ENCODE measurements at places on chromosomes 12 and 14.

GRCh38 chr14:20546877-20547276 lies 14.0 kb downstream of the RNASE9 start:
- no peak for DNase-seq

GRCh38 chr12:119528241-119528640 lies 65.3 kb upstream of the TMEM233 start:
- peak; percentile 23 for DNase-seq

DNA sequence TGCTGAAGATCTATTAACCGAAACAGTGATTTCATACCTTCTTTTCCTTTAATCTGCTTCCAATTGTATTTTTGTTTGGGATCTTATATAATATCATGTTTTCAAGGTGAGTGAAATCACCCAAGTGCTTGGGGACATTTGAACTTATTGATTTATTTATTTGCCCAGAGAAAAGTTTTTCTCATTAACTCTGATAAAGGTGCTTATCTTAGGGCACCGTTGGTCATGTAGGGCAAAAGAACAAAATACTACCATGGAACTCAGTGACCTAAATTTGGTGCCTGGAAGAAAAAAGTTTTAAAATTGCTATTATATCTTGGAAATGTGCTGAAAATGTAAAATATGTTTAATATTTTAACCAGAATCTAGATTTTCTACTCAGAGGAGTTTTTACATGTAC lies 207.4 kb upstream of the NPAS3 start:
- DNase-seq, result no peak

DNA sequence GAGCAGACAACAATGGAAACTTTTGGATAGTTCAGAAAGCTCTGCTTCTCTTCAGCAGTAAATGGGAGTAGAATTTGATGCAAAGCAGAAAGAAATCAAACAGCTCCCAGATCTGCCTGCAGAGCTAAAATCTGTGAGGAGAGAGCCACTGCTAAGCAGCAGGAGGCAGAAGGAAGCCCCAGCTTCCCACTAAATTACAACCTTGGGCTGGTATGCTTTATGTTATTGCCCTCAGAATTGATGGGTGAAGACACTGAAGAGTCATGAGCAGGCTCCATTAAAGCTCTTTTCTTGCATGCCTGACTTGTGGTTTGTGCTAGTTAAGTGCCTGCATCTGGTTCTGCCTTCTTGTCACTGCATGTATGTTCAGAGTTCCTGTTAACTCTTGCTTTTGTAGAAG lies 8.4 kb downstream of the ZC2HC1C start:
- DNase-seq, result no peak

GRCh38 chr12:95316798-95317197 lies 99.2 kb downstream of the VEZT start:
- DNase-seq, result no peak

DNA sequence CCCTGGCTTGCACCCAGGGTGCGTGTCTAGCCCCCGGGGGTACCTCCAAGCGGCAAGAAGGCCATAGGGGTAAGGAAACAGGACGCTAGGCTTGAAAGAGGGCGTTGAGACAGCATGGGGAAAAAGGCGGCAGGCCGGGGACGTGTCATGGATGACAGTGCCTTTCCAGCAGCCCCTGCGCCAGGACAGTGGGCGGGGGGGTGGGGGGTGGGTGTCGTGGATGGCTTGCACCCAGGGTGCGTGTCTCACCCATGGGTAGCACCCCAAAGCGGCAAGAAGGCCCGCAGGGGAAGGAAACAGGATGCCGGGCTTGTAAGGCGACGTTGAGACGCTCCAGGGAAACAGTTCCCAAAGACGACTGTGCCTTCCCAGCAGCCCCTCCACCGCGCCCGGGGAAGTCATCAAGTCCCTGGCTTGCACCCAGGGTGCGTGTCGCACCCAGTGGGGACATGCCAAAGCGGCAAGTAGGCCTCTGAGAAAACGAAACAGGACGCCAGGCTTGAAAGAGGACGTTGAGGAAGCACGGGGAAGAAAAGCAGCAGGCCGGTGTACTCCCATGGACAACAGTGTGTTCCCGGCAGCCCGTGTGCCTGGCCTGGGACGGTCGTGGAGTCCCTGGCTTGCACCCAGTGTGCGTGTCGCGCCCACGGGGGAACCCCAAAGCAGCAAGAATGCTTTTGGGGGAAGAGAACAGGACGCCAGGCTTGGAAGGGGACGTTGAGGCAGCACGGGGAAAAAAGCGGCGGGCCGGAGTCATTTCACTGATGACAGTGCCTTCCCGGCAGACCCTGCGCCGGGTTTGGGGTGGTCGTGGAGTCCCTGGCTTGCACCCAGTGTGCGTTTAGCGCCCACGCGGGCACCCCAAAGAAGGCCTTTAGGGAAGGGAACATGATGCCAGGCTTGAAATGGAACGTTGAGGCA lies 163.5 kb upstream of the ALG10B start:
- DNase-seq, result no peak

DNA sequence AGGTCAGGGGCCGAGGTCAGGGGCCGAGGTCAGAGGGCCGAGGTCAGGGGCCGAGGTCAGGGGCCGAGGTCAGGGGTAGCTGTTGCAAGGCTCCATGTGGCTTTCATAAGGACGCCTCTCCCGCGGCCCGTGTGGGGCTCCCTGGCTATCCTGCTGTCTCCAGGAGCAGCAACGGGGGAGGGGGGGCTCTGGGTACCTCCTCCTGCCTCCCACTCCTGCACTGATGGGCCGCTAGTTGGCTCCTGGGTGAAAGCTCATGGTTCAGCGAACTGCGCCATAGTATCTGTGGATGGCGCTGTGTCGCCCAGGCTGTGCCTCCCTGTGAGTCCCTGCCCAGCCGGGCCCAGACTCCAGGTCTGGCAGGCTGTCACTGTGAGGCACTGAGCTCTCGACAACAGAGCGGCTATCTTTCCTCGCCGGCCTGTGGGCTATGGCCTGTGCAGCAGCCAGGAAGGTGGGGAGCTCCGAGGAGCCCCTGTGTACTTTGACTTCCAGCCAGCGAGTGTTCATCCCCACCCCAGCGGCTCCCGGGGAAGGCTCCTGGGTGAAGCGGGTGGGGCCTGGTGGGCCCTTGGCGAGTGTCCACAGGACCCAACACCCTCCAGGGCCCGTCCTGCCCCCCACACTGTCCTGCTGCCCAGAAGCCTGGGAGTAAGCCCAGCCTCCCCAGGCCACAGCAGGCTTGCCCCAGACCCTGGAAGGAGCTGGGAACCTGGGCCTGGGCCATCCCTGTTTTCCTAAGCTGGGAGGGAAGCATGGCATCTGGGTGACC lies 8.1 kb downstream of the RFLNA start:
- no peak for DNase-seq

DNA sequence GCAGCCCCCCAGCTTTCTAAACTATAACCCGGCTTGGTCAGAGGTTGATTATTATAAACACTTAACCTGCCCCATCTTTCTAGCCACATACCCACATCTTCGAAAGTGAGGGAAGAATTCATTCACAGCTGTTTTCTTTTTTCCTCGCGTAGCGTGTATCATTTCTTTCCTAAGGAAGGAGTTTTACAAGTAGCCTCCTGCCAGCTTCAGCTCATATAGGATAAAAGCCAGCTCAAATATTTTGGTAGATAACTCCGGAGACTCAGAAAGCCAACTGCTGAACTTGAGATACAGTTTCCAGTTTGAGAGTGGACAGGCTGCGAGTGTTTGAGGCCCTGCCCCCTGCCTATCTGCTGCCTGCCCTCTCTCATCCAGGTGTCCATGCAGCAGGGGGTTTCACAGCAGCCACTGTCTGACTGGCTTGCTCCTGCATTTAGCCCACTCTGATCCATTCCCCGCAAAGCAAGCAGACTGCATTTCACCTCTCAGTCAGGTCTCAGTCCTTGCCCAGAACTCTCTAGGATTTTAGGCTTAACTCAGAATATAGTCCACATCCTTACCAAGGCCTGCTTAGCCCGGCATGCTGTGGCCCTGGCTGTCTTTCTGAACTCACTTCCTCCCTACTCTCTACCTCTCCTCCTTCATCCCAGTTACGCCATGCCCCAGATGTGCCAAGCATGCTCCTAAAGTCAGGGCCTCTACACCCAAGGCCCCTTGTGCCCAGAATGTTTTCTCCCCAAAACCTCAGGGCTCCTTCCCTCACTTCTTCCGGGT lies 46.9 kb downstream of the EVL start:
- no peak for DNase-seq

- no peak for DNase-seq
These were observed 14.2 kb downstream of the WIF1 start for GRCh38 chr12:65106948-65107347.

DNA sequence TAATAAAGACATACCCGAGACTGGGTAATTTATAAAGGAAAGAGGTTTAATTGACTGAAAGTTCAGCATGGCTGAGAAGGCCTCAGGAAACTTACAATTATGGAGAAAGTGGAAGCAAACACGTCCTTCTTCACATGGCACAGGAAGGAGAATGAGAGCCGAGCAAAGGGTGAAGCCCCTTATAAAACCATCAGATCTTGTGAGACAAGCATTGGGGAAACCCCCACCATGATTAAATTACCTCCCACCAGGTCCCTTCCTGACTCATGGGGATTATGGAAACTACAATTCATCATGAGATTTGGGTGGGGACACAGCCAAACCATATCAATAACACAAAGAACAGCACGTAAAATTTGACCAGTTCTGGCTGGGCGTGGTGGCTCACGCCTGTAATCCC lies 85.6 kb upstream of the ATF7IP start:
- DNase-seq, result no peak

DNA sequence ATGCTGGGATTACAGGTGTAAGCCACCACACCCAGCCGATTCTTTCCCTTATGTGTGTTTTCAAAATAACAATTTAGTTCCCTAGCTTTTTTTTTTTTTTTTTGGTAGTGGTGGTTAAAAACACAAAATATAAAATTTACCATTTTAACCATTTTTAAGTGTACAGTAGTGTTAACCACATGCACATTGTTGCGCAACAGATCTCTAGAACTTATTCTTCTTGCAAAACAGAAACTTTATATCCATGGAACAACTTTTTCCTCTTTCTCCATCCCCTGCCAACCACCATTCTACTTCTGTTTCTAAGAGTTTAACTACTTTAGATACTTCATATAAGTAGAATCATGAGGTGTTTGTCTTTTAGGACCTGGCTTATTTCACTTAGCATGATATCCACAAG lies 1.1 kb upstream of the NDUFA12 start:
- no peak for DNase-seq

GRCh38 chr12:77339610-77340009 lies 274.2 kb upstream of the E2F7 start:
- no peak for DNase-seq

DNA sequence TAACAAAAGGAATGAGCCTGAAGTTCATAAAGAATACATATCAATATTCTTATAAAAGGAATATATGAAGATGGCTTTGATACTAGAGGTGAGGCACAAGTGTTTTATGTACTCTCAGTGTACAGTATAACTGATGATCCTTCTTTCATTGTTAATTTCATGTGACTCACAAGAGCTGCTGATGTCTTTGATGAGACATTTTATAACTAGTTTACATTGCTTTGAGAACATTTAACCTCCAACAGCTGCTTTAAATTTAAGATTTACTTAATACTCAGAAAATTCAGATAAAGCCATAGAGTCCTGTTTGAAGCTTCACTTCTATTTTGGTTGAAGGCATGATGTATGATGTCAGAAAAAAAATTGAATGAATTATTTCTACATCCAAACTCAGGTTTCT lies 59.8 kb downstream of the WASHC4 start:
- DNase-seq, result no peak

GRCh38 chr12:106275458-106275857 lies 27.1 kb upstream of the TCP11L2 start:
- no peak for DNase-seq

DNA sequence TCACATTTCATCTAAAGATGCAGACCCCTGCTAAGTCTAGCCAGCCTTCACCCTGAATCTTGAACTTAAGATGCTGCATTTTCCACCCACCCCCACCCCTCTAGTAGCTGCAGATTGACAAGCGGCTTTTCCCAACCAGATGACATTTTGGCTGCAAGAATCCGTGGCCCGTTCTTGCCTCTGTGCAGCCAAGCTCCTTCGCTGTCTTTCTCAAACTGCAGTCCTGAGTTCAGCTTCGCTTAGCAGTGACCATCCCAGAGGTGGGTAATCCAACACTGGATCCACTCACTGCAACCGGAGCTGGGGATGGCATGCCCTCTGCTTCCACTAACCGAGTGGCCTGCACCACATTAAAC lies 765 bp upstream of the NFYB start:
- no peak for DNase-seq

- DNase-seq, result no peak
These were observed 162.6 kb downstream of the CHST11 start for GRCh38 chr12:104619305-104619704.

GRCh38 chr14:57274551-57274950 lies 5.8 kb downstream of the AP5M1 start:
- DNase-seq, result no peak

- DNase-seq, result no peak
These were observed 8.7 kb downstream of the SMIM41 start for GRCh38 chr12:52087961-52088820.

DNA sequence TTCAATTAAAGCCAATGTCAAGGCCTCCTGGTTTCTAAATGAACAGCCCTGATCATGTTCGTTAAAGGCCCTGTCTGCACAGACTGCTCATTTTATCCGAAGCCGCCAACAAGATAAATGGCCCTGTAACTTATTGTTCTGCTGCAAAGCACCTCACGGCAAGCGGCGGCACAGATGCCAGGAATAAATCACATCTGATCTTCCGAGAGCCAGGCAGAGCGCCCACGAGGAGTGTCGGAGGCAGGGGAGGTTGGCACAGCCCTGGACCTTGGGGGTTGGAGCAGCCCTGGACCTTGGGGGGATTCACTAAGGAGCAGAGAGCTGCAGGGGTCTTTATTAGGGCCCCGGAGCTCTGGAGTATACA lies 110.5 kb downstream of the SCARB1 start:
- no peak for DNase-seq

DNA sequence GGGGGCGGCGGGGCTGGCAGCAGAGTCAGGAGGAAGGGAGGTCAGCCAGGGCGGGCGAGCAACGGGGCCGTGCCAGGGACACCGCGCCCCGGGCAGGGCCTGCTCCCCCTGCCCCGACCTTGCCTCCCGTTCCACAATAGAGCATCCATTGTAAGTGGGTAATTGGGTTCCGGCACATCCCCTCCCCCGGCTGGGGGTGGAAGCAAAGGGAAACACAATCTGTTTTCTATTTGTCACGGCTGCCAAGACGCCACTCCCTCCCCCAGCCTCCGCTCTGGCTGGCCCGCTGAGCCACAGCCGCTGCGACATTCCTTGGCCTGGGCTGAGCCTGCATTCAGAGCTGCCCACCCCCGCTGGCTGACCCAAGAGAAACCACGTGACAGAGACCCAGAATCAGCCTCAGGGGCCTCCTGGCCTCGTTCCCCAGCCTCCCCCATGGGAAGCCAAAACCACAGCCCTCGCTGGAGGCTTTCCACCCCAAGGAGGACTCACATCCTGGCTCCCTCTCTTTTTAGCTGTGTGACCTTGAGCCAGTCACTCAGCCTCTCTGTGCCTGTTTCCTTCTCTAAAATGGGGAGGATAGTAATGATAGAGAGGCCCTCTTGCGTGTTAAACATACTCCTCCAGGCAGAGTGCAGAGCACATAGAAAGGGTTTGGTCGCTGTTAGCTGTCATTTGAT lies 117.6 kb downstream of the SCARB1 start:
- DNase-seq, result peak; percentile 86

GRCh38 chr14:64147126-64147790 lies 146.9 kb downstream of the ESR2 start:
- no peak for DNase-seq
